ENCODE measurements at places on chromosomes 3 and 15.

DNA sequence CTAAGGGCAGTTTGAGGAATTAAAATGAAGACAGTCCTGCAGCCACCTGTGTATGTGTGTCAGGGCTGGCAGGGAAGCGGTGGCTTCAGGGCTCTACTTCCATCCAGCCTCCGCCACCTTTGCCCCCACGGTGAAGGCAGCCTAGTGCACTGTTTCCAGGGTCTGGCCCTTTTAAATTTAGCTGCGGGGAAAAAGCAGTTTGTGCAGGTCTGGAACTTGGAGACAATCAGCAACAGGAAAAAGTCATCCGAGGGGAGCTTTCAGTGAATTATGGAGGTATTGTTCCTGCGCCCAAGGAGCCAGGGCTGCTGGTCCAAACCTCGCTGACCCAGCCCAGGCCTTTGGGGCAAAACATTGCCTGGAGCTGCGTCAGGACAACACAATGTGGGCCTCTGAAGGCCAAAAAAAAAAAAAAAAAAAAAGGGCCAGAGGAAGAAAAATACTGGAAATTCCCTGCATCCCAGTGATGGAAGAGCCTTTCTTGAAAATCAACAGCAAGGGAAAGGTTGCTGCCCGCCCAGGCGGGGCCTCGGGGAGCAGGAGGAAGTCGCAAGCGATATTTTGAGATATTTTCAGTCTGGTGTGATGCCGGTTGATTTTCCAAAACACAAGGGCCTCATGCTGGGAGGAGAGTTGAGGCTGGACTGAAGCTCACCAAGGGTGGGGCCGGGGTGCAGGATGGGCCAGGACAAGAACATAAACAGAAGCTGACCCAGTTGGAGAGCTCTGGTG is 25.5 kb upstream of the FGD5 start:
- DNase-seq, result no peak

DNA sequence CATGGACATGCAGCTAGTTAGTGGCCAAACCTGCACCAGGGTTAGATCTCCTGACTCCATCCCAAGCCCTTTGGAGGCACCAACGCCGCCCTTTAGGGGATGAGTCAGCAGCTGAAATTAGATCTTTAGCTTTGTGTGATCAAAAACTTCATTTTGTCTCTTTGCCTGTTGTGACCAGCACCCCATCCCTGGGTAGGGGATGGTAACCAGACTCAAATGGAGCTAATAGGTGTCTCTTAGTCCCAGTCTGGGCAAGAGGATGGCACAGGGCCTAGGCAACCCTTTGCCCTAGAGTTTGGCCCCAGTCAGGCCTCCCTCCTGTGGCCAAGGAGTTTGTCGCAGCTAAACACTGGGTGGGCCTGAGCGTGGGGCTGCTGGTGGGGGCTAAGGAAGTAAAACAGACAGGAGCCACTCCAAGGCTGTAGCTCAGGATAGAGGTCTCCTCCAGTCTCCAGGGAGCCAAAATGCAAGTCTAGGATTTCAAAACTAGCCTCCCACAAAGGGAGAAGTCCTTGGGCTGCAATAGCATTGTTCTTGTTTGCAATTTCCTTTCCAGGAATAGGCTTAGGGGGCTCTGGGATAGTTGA is 105.1 kb downstream of the CPN2 start:
- no peak for DNase-seq

DNA sequence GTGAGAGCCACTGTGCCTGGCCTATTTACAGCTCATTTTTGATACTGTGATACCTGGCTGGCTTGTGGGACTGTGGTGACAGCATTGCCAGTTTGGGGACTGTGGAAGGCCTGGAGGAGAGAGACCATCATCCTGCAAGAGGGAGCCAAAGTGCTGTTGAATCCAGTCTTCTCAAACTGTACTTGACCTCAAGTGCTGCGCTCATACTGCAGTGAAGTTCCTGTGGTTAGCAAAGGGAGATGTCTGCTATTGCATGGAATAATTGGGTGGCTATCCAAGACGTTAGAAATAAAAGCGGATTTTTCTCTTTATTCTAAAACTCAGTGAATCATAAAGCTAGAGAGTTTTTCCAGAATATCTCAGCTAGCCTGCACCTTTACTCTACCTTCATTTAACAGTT is 83.4 kb downstream of the CCK start:
- no peak for DNase-seq

- DNase-seq, result no peak
Observed at GRCh38 chr15:66071921-66072295, 181.6 kb downstream of the MEGF11 start.

- peak; percentile 68 for DNase-seq
Observed at GRCh38 chr3:16378920-16379319, 113.9 kb downstream of the OXNAD1 start.

- DNase-seq, result no peak
Observed at GRCh38 chr3:78957456-78957855, 810.3 kb downstream of the ROBO1 start.

- DNase-seq, result no peak
Observed at GRCh38 chr3:165883863-165884478, 46.7 kb upstream of the BCHE start.

GRCh38 chr3:14278799-14279625 is 100.4 kb downstream of the LSM3 start:
- no peak for DNase-seq

DNA sequence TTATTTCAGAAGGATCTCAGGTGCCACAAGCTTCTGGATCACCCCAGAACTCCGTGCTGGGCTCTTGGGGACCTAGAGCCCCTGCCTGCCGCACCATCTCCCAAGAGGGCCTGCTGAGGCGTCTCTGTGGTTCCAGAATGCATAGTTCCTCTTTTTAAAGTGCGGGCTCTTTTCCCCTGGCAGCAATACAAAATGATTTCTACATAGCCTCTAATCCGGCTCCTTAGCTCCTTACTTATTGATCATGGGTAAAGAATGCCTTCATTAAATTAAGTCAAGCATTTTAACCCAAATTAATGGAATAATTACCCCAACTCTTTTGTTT is 121.9 kb downstream of the ATP10A start:
- DNase-seq, result no peak

GRCh38 chr15:64072812-64073211 is 20.8 kb downstream of the CIAO2A start:
- no peak for DNase-seq

GRCh38 chr3:132209855-132210254 is 107.4 kb upstream of the ACP3 start:
- DNase-seq, result no peak

- DNase-seq, result no peak
Observed at GRCh38 chr15:69656271-69657030, 203.8 kb downstream of the RPLP1 start.

DNA sequence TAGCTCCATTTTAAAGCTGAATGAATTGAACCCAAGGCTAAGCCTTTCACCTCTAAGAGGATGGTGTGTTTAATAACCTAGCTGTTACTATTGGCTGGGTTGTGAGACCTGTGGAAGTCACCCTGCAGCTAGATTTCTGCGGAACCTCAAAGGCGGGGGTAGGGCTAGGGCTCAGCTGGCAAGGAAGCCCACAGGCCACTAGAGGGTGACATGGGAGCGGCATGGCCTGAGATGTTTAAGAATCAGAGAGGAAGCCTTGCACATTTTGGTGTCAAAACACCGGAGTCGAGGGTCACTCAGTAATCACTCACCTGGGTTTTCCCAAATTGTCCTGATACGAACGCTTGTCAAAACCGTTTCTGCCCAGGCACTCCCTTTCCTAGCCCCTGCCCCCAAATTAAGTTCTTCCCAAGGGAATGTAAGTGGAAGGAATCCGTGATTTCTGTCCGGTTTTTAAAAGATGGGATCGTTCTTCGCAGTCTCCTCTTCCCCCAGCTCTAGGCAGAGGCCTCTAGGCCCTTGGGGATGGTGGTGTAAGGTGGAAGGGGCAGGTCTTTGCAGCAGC is 3.8 kb upstream of the ACAD9 start:
- DNase-seq, result peak; percentile 87

- no peak for DNase-seq
Observed at GRCh38 chr15:78256044-78256437, 8.3 kb upstream of the DNAJA4 start.

- no peak for DNase-seq
Observed at GRCh38 chr15:71207141-71207540, 91.9 kb downstream of the THSD4 start.

DNA sequence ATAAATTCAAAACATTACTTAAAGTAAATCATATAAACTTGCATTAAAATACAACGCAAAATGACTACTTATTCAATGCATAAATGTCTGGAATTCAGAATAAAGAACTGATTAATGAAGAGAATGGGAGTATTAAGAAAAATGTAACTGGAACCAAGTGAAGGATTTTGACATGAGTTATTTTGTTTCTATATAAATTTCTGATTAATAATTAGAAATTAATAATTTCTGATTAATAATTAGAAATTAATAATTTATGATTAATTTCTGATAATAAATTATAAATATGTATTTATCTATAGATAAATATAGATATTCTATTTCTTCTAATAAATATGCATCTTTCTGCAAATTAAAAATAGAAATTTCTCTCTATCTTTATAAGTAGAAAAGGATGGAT is 160.0 kb upstream of the STRIT1 start:
- DNase-seq, result no peak

DNA sequence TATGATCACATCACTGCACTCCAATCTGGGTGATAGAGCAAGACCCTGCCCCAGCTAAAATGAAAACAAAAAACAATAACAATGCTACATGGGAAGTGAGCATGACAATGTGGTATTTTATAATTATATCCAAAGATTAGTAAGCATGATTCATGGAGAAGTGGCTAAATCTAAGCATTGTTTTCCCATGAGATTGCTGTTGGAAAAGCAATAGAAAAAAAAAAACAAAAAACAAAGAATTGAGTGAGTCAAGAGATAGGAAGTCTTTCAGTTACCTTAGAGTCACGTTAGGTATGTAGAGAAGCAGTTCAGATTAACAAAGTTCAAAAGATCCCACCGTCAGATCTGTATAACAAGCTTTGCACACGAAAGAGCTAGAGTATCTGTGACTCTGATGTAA is 210.3 kb upstream of the CNTN6 start:
- DNase-seq, result no peak

DNA sequence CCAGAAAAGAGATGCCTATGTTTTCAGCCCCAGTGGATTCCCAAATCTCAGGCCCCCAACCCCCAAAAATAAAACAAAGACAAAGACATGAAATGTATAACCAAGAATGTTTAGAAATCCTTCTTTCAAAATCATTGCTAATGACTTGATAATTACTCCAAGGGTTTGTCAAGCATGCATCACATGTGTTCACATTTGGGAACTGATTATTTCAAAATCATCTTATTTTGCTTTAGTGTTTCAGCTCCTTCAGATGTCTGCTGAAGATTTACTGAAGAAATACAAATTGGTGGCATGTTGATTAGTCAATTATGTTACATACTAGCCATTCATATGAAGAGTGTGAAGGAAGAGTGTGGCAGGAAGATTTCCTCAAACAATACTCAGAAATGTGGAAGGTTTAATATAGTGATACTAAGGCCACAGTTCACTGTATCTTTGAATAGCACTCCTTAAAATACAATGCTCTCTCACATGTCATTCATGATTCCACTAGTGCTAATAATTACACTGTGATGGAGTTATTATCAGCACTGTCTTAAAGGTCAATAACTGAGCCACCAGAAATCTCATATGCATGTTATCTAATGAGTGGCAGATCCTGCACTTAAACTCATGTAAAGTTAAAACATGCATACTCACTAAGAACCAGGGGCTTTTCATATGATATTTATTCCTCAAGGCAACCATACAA is 134.5 kb upstream of the TGFBR2 start:
- DNase-seq, result no peak

GRCh38 chr3:52454938-52455282 is 494 bp upstream of the NISCH start:
- no peak for DNase-seq

GRCh38 chr3:64438066-64438465 is 212.8 kb upstream of the PRICKLE2 start:
- no peak for DNase-seq

- DNase-seq, result no peak
Observed at GRCh38 chr3:23800731-23801130, 5.0 kb upstream of the UBE2E1 start.

DNA sequence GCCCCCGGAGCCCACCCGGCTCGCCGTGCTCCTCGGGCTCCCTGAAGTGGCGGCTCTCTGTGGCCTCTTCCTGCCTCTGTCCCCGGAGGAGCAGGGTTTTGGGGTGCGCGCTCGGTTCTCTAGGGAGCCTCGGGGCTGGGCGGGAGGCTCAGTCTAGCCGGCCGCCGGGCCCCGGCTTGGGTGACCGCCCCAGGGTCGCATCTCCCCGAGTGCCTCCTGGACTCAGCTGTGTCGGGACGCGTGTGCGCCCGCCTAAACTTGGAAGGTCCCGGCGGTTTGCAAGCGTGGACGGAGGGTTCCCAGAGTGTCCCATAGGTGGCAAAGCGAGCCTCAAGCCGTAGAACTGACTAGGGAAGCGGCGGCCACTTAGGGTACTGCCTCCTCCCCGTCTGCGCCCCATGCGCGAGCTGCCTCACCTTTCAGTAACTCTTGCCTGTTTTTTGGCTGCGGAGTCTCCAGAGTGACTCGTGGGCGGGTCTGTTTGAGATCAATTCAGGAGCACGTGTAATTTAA is 601 bp downstream of the ACTL6A start:
- peak; percentile 88 for DNase-seq

GRCh38 chr15:51366920-51367319 is 25.5 kb downstream of the GLDN start:
- DNase-seq, result no peak

DNA sequence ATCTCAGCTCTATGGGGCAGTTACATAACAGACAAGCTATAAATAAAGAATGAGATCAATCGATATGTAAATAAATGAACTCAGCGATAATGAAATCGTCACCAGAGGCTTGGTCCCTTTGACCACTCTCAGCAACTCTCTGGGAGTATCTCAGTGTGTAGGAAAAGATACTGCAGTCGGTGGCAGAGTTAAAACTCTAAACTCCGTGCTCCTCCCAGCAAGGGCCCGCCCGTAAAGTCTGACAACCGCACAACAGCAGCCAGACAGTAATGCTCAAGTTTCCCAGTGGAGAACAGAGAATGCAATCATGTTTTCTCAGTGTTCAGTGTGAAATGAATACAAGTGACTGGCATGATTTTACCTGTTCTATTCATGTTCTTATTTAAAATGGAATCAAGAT is 28.3 kb upstream of the IGF1R start:
- no peak for DNase-seq

DNA sequence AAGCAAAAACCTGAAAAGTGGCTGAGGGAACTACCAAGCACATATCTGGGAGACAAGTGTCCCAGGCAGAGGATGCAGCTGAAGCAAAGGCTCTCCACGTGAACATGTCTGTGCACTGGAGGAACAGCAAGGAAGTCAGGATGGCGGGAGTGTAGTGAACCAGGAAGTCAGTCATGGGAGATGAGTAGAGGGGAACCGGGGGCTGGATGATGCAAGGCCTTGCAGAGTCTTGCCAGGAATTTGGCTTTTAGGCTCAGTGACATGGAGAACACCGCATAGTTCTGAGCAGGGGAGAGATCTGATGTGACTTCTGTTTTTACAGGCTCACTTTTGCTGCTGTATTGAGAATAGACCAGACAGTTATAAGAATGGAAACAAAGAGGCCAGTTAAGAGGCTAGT is 19.0 kb downstream of the C2CD4A start:
- no peak for DNase-seq

- DNase-seq, result no peak
Observed at GRCh38 chr3:64972793-64973192, 285.0 kb upstream of the ADAMTS9 start.

- DNase-seq, result no peak
Observed at GRCh38 chr3:23159929-23160328, 43.2 kb upstream of the UBE2E2 start.
